ENCODE measurements at places on chromosomes 11 and 22. TPM values are rescaled to one million over a fixed set of nuclear protein-coding genes. Genes with fewer than 3 reads are reported as not detected.

The MS4A3 gene
- not detected for total RNA-seq

The SHISAL1 gene
- 0.57 TPM for total RNA-seq

The TEX12 gene
- total RNA-seq, result not detected

The WBP2NL gene
- total RNA-seq, result 0.22 TPM

The ACR gene
- not detected for total RNA-seq

The TRIM6 gene
- 14.0 TPM for total RNA-seq

The B4GAT1 gene
- total RNA-seq, result 30.0 TPM

The UBE2L6 gene
- total RNA-seq, result 39.4 TPM

The OR8G1 gene
- total RNA-seq, result not detected

The LRRN4CL gene
- total RNA-seq, result 4.7 TPM

The HIRA gene
- 28.2 TPM for total RNA-seq

The OR2AG1 gene
- total RNA-seq, result not detected

The DNAL4 gene
- total RNA-seq, result 16.6 TPM

The MMP11 gene
- total RNA-seq, result 32.8 TPM

The CLTCL1 gene
- 12.7 TPM for total RNA-seq

The QSER1 gene
- total RNA-seq, result 24.5 TPM

The P2RY6 gene
- 0.72 TPM for total RNA-seq

The CRYBA4 gene
- total RNA-seq, result not detected

The HORMAD2 gene
- total RNA-seq, result not detected

The PAMR1 gene
- 185 TPM for total RNA-seq

The BRD1 gene
- total RNA-seq, result 29.9 TPM

The NCF4 gene
- total RNA-seq, result not detected

The HPX gene
- total RNA-seq, result 0.14 TPM

The SUSD2 gene
- total RNA-seq, result 0.44 TPM

The PRR5L gene
- 25.6 TPM for total RNA-seq

The UPK3A gene
- total RNA-seq, result not detected

The OR51B4 gene
- not detected for total RNA-seq

The PHETA2 gene
- total RNA-seq, result 17.0 TPM

The HTR3B gene
- total RNA-seq, result not detected

The LUZP2 gene
- total RNA-seq, result not detected

The RIMBP3C gene
- 0.22 TPM for total RNA-seq

The APOA4 gene
- not detected for total RNA-seq

The GDPD4 gene
- total RNA-seq, result 0.44 TPM

The MAPK8IP1 gene
- total RNA-seq, result 9.7 TPM
